ENCODE measurements at places on chromosomes 7 and 10.

- peak; percentile 63 for DNase-seq
These were observed 19.1 kb downstream of the ATOH7 start for GRCh38 chr10:68212721-68213352.

GRCh38 chr10:131978366-131978765, 3.4 kb downstream of the BNIP3 start:
- DNase-seq = no peak

DNA sequence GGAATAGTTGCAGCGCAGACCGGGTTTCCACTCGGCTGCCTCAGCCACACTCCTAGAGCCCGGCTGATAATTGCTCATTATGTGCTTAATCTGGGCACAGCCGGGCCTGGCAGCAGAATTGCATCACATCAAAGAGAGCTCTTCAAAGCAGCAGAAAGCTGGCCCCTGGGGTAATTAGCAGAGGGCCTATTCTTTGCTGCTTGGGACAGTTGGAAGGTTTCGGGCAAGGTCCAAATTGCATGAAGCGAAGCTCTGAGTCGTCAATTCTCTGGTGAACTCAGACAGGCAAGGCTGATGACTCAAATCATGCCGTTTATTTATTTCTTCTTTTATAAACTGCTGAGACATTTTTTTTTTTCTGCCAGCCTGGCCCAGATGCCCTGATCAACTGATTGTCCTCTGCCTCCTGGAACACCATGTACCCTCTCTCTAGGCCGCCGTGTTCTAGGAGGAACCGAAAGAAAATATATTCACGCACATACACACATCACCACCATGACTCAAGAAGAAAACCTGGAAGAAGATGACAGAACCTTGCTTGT, 242.2 kb downstream of the RAB11FIP2 start:
- no peak for DNase-seq

DNA sequence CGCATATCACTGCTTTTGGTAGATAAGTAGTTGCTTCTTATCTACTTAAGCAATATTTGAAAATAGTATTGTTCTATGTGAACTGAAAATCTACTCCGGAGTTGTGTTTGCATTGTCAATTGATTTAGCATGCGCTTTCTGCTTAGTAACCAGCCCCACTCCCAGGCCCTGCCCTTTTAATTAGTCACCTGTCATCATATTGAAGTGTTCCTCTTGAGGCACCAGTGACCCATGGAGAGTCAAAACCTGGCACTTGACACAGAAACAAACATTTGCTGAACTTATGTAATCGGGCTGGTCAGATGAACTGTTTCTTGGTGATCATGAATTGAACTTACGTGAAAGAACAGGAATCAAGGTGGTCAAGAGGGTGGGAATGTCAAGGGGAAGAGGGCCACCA, 27.8 kb upstream of the CDHR3 start:
- DNase-seq = no peak

- peak; percentile 39 for DNase-seq
These were observed 306.2 kb downstream of the GPR37 start for GRCh38 chr7:124459101-124460055.

DNA sequence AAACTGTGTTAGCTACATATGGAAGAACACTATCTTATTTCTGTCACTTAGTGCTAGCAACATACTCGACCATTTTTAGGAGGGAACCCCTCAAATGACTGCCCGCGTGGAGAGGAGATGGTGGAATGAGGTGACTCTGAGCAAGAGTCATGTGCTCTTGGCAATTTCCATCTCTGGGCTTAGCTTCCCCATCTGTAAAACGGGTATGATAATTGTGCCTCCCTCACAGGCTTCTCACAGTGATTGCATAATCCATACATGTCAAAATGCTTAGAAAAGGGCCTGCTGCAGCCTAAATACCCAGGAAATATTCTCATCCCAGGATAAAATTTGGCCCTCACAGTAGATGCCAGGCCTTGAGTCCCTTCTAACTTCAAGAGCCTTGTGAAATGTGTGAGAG, 86.6 kb downstream of the WDFY4 start:
- DNase-seq = no peak

Data from ELR (cell line).